T-helper 17 cell (primary cell): ENCODE measurements at places on chromosomes 4 and X. TPM values are rescaled to one million over a fixed set of nuclear protein-coding genes. Genes with fewer than 3 reads are reported as not detected.

Gene GABRG1
- not detected for total RNA-seq

GRCh38 chr4:65546882-65547416 lies 123.3 kb downstream of the EPHA5 start:
- DNase-seq, result no peak
- H3K36me3 ChIP-seq, result no peaks in the 10 kb centered on the region
- H3K27me3 ChIP-seq, result no peaks in the 10 kb centered on the region
- H3K4me3 ChIP-seq, result no peak overlapping the region
- no peak overlapping the region for H3K27ac ChIP-seq
- H3K4me1 ChIP-seq, result no peaks in the 10 kb centered on the region

Gene FGFRL1
- total RNA-seq, result 30.1 TPM

DNA sequence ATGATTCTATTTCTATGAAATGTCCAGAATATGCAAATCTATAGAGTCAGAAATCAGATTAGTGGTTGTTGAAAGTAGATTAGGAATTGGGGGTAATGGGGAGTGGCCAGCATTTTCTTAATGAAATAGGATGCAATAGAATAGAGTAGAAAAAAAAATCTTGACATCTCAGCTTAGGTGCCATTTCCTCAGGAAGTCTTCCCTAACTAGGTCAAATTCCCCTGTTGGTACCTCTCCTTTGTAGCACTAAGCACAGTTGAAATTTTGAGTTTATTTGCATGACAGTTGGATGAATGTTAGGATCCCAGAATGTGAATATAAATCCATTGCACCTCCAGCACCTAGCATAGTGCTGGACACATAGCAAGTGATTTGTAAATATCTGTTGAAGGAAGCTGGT lies 30.0 kb upstream of the PDK3 start:
- no peak overlapping the region for H3K4me3 ChIP-seq
- no peaks in the 10 kb centered on the region for H3K36me3 ChIP-seq
- no peak for DNase-seq
- no peak overlapping the region for H3K27ac ChIP-seq

GRCh38 chrX:81263059-81263458 lies 61.2 kb downstream of the SH3BGRL start:
- H3K4me3 ChIP-seq, result no peak overlapping the region
- H3K36me3 ChIP-seq, result no peaks in the 10 kb centered on the region
- peaks cover 22% of the 10 kb centered on the region for H3K4me1 ChIP-seq

Gene RBMX2
- 21.4 TPM for total RNA-seq
